Stimulated activated CD4-positive, alpha-beta T cell treated with anti-CD3 and anti-CD28 coated beads, Interleukin-1b, Interleukin-23, amount 100 ng/mL, for 4 hours (primary cell): ENCODE measurements at places on chromosomes 12 and 14.

DNA sequence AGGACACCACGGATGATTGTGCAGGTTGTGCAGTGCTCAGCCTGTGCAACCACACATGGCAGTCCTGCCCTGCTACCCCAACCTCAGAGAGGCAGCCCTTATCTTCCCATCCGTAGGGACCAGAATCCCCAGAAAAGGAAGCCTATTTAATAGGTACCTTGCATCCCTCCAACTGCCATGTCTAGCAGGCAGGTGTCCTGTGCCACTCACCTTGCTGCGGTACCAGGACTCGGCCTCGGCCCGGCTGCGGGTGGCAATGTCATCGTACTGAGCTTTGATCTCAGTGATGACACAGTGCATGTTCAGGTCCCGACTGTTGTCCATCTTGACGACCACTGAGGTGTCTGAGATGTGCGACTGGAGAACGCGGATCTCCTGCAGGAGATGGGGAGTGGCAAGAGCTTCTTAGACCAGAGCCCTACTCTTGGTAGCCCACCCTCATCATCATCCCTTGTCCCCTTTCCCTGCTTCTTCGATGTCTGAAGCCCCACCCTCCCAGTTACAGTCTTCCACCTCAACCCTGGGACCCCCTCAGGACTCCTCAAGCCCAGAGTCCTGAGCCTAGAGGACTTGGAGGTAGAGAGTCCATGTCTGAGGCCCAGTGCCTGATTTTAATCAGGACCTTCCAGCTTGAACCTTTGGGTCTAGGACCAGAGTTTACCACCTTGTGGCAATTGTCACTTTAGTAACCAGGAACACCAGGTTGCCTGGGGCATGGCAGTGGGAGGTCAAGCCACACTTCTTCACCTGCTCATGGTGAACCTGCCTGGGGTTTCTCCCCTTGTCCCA, 20.5 kb downstream of the KRT7 start:
- DNase-seq, result no peak

- no peak for DNase-seq
Observed at GRCh38 chr12:71333418-71333817, 106.2 kb upstream of the LGR5 start.

DNA sequence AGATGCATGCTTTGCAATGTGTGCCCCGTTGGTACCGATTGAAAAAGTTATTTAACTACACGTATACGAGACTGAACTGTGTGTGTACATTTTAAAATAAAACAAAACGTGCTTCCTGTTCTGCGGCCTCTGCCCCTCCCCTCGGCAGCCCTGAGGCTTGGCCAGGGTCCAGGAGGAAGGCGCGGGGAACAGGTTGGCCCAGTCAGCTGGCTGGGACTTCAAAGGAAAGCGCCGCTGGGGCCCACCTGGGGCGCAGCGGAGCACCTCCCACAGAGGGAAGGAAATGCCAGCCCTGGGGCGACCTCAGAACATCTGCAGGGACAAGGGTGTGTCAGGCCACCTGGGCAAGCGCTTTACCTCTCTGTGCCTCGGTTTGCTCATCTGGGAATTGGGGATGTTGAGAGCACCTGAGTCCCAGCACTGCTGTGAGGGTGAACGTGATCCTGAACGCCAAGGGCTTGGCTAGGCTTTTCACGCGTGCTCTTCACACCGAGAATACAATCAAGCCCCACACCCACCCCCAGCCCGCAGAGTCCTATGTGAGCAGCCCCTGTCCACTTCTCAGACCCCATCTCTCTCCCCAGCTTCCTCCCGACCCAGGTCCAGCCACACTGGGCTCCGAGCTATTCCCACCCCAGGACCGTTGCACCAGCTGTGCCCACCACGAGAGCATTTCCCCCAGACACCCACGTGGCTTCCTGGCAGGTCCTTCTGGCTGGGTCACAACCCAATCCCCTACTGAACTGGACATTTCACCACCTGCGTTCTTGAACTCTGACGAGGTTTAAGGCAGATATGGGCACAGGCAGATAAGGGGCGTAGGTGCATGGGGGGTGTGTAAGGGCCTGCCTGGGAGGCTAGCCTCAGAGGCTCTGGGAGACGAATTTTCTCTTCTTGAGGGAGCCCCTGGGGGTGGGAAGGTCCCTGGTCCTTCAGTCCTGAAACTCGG, 41.9 kb upstream of the NCOR2 start:
- DNase-seq, result peak; percentile 59

DNA sequence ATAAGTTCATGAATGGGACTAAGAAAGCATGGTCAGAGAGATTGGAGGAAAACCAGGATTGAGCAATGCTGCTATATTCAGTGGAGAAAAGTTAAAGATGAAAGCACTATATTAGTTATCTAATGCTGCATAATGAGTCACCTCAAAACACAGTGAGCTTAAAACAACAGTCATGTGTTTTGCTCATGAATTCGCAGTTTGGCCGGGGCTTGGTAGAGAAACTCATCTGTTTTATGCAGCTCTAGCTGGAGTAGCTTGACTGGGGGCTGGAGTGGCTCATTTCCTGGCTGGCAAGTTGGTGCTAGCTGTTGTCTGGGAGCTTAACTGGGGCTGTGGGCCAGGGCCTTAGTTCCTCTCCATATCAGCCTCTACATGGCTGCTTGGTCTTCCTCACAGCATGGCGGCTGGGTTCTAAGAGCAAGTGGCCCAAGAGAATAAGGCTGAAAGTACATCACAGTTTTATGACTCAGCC, 90.1 kb downstream of the ADCK1 start:
- no peak for DNase-seq

GRCh38 chr12:68866950-68867349, 59.0 kb downstream of the MDM2 start:
- no peak for DNase-seq

DNA sequence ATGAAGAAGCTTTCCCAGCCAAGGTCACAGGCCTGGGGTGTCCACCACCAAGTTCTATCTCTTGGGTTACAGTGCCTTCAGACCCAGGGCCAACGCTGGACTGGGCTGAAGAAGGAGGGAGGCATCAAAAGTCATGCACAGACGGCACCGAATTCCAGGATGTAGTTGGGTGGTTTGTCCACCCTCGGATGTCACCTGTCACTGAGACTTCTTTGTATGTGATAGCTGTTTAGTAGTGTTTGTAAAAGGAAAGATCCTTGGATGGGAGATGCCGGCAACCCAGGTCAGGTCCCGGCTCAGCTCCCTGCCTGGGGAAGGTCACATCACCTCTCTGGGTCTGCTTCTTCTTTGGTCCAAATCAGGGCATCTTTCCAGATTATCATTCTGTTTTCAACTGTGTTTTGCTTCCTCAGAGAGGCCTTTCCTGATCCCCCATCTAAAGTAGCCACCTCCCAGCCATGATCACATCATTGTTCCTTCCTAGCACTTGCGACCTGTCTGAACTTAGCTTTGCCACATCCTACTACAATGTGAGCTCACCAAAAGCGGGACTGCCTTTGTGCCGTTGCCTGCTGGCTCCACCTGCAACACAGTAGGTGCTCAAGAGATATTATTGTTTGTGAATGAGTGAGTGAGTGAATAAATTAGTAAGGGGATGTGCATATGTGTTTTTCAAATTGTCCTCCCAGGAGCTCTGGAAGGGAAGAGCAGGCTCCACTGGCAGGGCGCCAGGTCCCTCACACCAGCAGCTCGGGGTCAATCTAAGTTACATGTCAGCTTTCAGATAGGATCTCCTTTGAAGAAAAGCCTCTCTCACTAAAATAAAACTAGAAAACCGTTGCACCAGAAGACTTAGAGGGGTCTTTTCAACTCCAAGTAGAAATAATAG, 2.1 kb downstream of the TSPAN11 start:
- no peak for DNase-seq

- DNase-seq, result no peak
Observed at GRCh38 chr14:54582334-54582733, 15.4 kb downstream of the SAMD4A start.

DNA sequence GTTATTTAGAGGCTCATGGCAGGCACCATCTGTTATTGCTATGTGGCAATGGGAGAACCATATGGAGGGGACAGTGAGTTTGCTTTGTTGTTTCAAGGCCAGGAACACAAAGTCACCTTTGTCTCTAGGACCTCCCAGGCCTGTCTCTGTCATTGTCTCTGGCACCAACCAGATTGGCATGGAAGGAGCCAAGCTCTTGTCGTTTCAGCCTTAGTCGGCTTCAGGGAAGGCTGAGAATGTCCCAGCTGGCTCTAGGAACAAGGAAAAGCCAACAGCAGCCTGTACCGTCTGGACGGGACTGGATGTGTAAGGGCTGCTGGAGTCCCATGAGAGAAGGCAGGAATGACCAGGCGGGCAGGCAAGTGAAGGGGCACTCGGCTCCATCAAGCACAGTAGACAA, 29.2 kb downstream of the RPH3A start:
- no peak for DNase-seq

DNA sequence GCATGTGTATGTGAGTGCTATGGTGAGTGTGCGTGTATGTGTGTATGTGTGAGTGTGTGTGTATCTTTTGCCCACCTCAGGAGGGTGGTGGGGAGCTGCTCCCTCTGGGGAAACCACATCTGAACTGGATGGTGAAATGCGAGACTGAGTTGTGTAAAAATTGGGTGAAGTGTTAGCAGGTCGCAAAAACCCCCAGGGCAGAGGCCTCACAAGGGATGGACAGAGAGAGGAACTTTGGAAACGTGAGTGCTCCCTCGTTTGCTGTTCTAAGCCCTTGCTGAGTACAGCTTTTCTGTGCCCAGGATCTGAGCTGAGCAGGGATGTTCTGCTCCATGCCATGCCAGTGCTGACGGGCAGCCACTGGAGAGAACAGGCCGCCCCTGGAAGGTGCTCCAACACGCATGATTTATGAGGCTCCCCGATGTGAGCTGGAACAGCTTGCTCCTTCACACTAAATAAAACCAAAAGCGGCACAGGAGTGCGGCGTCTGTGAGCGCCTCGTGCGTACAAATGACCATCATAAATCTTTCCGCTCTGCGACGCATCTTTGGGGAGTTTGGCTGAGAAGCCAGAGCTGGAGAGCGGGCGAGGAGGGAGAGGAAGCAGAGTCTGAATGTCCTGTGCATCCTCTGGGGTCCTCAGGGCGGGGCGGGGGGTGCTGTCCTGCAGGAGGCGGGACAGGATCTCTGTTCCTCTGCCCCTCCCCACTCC, 14.1 kb upstream of the GALNT9 start:
- no peak for DNase-seq

GRCh38 chr14:95254288-95254687, 65.4 kb downstream of the CLMN start:
- no peak for DNase-seq

DNA sequence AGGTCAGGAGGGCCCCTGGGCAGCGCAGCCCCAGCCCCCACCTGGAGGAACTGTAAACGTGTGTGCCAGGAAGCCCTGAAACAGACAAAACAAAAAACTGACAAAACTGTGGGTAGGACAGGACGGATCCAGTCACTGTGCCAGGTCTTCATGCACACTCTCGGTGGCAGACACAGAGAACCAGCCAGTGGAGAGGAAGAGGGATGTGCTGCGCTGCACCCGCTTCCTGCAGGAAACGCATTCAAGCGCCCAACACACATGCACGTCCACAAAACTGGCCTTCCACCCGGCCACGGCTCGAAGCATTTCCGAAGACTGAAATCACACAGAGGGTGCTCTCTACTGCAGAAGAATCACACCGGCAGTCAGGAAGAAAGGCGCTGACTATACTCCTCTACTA, 16.9 kb downstream of the BRF1 start:
- DNase-seq, result no peak

- no peak for DNase-seq
Observed at GRCh38 chr14:72891666-72892102, 2.2 kb downstream of the DPF3 start.

DNA sequence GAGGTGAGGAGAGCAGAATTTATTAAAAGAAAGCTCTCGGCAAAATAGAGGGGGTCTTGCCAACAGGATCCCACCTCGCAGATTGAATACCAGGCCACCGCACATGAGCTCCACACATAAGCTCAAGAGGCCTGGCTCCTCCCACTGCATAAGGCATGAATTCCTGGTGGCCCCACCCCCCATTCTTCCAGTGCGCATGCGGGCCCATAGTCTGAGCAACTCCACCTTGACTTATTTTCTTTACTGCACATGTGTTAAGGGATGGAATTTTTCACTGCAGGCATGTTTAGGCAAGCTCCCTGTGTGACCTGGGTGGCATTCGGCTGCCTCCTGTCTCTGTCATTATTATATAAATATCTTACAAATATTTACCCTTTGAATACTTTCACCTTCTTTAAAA, 412.5 kb downstream of the RMST start:
- no peak for DNase-seq

GRCh38 chr14:78823035-78823434, 652.9 kb downstream of the NRXN3 start:
- no peak for DNase-seq

- DNase-seq, result no peak
Observed at GRCh38 chr14:29271669-29272068, 505.1 kb downstream of the FOXG1 start.

- DNase-seq, result no peak
Observed at GRCh38 chr12:82213761-82214160, 144.4 kb downstream of the CCDC59 start.

DNA sequence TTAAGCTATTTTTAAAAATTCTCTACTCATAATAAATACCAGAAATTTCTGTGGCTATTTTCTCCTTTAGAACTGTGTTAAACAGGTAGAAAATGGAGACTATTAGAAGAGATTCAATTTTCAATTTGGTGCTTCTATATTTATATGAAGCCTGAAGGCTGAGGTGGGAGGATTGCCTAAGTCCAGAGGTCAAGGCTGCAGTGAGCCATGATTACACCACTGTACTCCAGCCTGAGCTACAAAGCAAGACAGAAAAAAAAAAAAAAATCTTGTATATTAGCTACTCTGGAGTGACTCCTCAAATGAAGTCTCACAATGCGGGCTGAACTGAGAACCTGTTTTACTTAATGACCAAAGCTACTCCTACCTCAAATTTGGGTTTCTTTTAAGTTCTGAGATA, 9.8 kb upstream of the DPF3 start:
- no peak for DNase-seq

DNA sequence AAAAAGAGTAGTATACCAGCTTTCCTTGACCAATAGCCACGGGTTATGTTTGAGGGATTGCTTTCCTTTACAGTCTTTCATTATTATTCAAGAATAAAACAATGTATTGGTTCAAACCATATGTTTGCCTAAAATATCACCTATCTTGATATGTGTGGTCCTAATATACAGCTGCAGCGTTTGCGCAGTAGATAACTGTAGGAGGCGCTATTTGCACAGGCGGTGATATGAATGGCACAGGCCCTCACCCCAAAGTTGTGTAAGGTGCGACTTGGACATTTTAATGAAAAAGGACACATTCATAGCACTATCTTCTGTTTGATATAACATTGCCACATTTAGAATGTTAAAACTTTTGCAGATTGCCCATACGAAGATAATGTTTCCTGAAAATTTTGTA, 298.4 kb downstream of the TRHDE start:
- no peak for DNase-seq

DNA sequence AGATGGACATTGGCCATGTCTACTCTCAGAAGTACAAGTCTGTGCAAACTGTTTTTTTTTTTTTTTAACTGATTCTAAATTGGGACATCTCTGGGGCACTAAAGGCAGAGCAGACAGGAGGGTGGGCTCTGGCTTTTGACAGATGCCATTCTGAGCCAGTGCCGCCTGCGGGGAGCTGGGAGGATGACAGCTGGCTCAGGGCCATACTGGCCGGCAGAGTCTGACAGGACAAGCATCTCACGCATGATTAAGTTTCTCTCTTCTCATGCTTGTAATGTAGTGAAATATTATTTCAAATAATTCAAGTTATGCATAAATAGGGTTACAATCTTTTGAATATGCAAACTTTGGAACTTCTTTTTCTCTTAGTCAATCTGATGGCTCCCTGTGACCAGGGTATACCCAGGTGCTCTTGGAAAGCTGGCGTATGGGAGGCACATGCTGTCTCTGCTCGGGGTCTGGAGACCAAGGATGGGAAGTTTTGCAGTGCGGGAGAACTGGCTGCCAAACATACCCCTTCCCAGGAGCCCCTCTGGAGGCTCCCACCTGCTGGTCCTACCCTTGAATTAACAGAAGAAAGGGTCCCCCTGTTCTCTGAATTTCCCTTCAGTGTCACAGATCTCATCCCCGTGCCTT, 7.6 kb downstream of the CDCA4 start:
- no peak for DNase-seq
